Kidney (tissue), 22 donors: ENCODE measurements at places on chromosomes 4 and X.
A peak's percentile ranks its signal among the peaks of the same experiment; 100 is the strongest.

DNA sequence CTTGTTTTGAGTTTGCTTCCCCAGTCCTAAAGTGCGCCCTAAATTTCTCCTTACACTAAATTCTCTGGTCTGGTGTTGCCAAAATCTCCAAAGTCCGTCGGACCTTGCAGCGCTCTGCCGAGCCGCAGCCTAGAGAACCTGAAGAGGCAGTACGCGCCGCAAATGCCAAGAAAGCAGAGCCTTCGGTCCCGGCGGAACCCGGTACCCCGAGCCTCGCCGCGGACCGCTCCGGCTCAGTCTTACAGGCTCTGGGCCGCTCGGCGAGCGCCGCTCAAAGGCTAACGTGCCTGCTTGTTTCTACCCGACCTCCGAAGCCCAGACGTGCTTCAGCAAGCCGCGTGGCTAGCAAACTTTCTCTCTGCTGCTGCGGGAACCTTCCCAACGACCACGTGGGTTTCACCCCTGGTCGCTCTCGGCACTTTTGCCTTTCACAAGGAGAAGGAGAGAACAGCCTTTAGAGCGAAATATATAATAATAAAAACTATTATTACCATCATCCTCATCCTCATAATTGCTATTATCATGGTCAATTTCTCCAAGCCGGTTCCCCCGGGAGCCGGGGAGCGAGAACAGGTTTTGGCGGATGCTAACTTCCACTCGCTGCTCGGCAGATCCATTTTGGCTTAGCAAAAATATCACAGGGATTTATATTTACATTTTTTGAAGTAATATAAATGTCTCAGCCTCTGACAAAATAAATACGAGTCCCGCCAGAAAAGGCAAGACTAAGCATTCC is 2.2 kb upstream of the HTR2C start:
- peak; percentile 11 for DNase-seq

GRCh38 chr4:53591372-53591892 is at the start of gene LNX1:
LNX1 (minus strand) TSS chr4:53591486; CDS start chr4:53574002, 17,484 bp downstream.
- DNase-seq = peak; percentile 87

- no peak for DNase-seq
These were observed 144.7 kb downstream of the ZNF518B start for GRCh38 chr4:10312568-10312967.

- DNase-seq = no peak
These were observed 123.4 kb downstream of the ASB9 start for GRCh38 chrX:15146515-15146914.

DNA sequence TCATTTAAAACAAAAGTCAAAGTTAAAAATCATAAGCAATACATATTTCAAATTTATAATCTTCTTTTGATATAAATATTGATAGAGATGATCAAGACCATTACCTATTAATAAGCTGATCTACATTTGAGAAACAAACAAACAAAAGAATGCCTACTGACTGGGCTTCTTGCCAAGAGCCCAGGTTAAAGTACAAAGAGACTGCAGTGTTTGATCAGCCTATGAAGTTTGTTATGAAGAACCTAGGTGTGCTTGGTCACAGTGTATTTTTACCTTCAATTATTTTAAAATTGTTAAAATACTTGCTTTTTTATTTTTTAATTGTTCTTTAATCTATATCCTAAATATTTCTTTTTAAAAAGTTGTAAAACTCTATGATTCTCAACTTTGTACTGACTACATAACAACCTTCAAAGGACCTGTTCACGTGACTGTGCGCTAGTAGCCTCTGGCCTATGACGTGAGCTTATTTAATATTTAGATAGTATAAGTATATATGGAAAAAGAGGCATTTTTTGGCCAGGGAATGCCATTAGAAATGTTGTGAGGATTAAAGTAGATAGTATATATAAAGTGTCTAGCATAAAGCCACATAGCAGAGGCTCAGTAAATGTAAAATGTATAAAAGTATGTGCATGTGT is 11.4 kb upstream of the SLC39A8 start:
- DNase-seq = no peak

DNA sequence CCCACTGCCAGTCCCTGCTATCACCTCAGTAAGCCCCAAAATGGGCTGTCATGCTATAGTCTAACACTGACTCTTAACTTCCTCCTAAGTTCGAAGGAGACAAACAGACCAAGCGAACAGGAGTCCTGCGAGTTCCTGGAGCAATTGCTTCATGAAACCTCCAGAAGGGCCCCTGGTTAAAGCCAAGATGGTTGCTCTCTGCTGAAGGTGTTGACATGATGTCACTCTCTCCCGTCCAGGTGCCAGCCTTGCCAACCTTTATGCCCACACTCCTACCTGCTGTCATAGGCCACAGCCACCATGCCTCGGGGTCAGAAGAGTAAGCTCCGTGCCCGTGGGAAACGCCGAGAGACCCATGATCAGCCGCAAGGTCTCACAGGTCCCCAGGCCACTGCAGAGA is at the start of gene MAGEB6B:
MAGEB6B (plus strand) TSS at position 301 of the 400 bp plus-strand sequence; CDS start at position 301, 0 bp downstream.
- DNase-seq = no peak

DNA sequence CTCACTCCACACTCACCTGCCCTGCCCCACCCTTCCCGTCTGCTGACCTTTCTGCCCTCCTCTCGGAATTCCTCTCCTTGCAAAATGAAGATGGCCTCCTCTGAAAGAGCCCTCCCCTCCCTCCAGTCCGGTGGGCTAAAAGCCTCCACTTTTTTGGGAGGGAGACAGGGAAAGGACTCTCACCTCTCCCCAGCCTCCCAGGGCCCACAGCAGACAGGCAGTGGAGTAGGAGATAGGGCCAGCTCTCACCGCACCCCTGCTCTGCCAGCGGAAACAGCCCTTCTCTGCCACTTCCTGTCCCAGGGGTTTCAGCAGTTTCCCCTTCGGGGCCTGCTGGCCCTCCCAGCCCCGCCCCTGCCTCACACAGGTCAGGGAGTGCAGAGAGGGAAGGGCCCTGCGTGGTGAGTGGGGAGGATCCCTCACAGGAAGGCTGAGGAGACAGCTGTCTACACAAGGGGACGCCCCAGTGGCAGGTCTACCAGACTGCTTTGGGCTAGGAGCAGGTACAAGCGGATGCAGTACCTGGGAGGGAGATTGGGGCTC is 18.2 kb downstream of the ELF4 start:
- no peak for DNase-seq

GRCh38 chrX:124211312-124211942 is 121.0 kb upstream of the TEX13D start:
- DNase-seq = peak; percentile 35

DNA sequence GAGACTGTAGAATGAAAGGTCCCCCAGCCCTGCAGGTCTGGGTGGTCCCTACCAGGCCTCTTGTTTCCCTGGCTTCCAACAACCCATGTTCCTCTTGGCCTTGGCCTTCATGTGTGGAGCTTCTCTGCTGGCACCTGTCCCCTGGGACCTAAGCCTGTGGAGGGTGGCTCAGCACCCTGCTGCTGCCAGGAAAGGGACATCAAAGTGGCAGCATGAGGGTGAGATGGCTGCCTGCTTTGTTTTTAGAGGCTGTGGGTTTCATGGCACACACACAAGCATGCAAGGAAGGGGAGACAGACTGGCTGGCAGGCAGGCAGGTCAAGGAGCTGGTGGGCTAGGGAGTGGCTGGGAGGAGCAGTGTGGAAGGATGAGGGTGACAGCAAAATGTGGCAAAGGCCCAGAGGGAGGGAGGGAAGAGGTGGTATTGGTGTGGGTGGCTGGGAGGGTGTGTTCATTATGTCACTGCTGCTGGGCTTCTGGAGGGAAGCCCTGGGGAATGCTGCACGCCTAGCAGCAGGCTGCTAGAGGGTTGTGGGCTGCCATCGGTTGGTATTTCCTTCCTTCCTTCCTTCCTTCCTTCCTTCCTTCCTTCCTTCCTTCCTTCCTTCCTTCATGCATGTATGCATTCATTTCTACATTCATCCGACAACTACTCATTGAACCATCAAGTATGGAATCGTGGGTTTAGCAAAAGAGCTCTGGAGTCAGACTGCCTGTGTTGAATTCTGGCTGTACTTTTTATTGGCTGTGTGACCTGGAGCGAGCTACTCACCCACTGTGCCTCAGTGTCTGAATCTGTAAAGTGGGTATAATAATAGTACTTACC is 128.7 kb upstream of the PJA1 start:
- DNase-seq = no peak

- DNase-seq = no peak
These were observed 56.2 kb downstream of the COX7B2 start for GRCh38 chr4:46852800-46853199.
